ENCODE measurements at places on chromosomes 2 and 18. TPM values are rescaled to one million over a fixed set of nuclear protein-coding genes. Genes with fewer than 3 reads are reported as not detected.

Gene DLX1
- total RNA-seq: not detected

Gene C2orf80
- total RNA-seq: not detected

Gene LCT
- 0.06 TPM for total RNA-seq

Gene RMDN2
- 34.3 TPM for total RNA-seq

Gene ABCG5
- not detected for total RNA-seq

All from spleen (tissue), 13 donors.